Activated CD4-positive, alpha-beta T cell treated with anti-CD3 and anti-CD28 coated beads for 1 hour (primary cell): ENCODE measurements at places on chromosomes 3 and 15.
A peak's percentile ranks its signal among the peaks of the same experiment; 100 is the strongest.

DNA sequence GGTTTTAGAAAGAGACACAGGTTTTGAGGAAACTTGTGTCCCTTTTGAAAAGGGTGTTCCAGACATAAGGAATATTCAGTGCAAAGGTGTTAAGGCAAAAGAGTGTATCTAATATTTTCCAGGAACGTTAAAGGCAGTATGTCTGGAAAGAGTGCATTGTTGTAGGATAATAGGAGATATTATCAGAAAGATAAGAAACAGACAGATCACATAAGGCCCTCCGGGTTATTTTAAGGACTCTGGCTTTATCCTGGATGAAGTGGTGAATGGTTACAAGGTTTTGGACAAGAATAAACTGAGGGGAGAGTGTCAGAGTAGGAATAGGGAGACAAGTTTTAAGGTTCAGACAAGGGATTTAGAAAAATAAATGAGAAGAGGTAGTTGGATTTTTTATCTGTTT is 493.7 kb upstream of the GRM7 start:
- no peak for DNase-seq

GRCh38 chr3:136350132-136350531 is 100.0 kb downstream of the PCCB start:
- DNase-seq, result no peak

GRCh38 chr15:100042558-100042957 is 299.2 kb downstream of the ADAMTS17 start:
- no peak for DNase-seq

GRCh38 chr15:23416349-23417276 is 30.4 kb downstream of the GOLGA6L2 start:
- DNase-seq, result no peak

GRCh38 chr3:170508839-170509238 is 77.0 kb downstream of the SLC7A14 start:
- no peak for DNase-seq

DNA sequence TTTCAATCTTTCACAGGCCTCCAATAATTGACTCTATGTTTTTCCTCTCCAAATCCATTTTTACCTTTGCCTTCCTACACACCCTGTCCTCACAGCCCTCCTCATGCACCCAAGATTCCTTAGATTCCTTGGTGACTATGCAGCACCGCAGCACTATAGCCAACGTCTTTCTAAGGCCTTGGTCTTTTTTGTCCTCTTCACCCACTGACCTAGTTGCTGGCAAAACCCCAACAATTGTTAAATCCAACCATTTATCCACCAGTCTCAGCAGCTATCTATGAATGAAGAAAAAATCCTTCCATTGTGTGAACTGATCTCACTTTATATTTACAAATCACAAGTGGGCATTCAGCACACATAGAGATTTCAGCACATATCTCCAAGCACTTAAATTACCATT is 203.9 kb downstream of the VGLL3 start:
- no peak for DNase-seq

DNA sequence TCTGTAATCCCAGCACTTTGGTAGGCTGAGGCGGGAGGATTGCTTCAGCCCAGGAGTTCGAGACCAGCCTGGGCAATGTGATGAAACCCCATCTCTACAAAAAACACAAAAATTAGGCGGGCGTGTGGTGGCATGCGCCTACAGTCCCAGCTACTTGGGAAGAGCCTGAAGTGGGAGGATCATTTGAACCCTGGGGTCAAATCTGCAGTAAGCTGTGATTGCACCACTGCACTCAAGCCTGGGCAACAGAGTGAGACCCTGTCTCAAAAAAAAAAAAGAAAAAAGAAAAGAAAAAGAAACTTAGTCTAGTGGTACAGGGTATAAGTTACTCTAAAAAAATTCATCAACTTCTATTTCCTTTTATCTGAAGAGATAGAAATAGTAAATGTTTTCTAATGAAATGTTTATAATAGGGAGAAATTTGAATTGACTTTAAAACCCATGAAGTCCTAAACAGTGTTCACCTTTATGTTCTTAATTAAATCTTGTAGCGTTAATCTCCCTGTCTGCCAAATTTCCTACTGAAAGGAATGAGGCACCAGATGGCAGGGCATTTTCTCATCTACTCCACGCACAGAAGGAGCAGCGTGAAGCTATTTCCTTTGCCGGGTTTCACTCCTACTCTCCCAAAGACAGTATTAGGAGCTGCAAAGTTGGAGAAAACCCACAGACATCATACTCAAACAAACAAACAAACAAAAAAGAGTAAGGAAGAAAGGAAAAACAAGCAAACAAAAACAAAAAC is 1.9 kb downstream of the PCLAF start:
- DNase-seq, result no peak

GRCh38 chr15:71505962-71506361 is 304.4 kb upstream of the NR2E3 start:
- DNase-seq, result no peak

- DNase-seq, result no peak
Observed at GRCh38 chr3:12875857-12876836, 34.8 kb upstream of the RPL32 start.

DNA sequence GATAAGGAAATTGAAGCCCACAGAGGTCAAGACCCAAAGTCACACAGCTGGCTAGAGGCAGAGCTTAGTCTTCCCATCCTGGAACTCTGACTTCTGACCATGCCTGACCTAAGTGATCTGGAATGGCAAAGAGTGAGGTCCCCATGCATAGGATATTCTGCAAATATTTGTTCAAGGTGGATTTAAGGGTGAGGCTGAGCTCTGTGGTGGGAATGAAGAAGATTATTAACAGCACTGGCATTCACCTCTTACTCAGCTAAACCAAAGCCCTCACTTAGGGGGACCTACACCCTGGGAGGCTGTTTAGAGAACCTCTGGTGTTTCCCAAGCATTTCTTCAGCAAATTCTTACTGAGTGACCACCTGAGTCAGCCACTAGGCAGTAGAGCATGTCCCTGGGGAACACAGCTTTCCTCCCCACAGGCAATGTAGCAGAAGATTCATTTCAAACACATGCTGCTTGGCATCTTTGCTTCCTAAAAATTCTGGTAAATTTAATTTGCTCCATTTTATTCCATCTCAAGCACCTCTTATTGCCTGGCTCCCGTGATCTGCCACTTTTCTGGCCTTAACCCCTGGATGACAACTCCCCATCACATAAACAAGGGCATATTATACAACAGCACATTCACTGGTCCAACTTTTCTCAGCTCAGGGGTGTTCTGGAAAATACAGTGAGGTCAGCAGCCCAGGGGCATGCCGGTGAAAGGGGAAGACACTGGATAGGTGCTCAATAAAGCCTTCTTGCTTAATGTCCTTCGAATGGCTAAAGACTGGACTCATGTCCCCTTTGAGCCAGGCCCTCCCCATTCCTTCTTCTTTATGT is 176.0 kb downstream of the ABHD5 start:
- no peak for DNase-seq

DNA sequence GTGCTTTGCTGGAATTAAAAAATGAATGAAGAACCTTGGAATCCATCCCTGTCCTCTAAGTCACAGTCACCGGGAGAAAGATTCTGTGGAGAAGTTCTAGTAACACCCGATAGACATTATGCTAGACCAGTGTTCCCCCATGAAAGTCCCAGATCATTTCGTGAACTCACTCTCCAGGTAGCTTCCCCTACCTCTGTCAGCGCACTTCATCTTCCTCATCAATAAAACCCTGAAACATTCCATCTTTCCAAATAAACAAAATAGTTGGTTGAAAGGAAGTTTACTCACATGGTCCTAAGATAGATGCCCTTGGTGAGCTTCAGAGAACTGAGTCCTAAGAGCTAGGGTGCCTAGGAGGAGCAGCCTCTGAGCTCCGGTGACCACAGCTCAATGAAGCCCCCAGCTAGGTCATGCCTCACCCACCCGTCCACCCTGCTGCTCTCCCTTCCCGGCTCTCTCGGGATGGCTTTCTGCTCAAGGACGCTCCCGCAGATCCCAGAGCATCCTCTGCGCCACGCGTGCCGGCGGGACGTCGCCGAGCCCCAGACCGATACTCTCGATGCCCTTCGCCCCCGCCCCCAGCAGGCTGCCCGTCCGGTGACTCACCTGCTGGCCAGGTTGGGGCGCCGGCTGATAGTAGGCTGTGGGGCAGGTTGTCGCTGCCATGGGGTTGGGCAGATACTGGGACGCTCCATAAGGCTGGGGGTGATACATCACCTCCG is 776 bp downstream of the VGLL3 start:
- no peak for DNase-seq

GRCh38 chr3:46705022-46705530 is 3.9 kb downstream of the TMIE start:
- peak; percentile 51 for DNase-seq

DNA sequence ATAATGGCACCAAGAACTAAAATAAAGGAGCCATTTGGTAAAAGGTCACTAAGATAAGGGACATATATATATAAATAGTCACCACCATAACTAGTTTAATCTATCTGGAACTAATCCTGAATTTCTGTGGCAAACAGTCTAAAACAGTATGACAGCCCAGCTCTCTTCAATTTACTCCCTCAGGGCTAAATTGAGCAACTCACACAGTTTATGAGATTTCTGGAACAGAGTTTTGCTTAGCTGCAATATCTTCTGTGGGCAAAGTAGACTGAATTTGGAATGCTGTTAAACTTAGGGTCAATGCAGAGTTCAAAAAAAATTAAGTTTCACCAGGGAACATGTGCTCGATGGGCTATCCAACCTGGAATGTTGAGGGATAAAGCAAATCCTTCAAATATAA is 70.1 kb upstream of the VEPH1 start:
- DNase-seq, result no peak

DNA sequence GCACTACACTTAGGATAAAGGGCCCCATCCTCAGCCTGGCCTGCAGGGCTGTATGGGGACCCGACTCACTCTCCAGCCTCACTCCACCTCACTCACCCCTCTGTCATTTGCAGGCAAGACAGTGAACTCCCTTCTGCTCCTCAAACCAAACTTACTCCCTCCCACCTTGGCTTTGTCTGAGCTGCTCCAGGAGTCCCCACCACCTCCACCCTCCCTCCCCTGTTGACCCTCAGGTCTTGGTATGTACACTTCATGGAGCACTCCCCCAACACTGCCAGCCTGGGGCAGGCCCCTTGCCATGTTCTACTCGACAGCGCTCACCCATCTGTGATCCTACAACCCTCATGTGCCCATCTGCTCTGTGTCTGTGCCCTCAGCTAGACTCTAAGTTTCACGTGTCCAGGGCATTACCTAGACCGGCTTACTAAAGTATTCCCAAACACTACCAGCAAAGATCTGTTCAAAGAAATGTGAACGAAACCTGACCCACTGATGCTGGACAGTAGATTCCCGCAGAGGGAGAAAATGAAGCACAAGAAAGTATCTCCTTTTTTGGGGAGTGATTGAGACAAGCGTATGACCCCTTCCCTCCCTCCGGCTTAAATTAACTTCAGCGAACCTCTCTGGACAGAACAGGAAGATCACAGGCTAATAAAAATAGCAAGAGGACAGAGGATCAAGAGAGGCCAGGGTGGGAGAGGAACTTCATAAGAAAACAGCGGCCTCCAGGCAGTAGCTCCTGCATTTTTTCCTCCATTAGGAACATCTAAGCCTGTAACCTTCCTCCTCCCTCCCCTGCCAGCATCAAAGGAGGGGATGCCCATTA is 113.2 kb downstream of the RFTN1 start:
- DNase-seq, result no peak
